ENCODE measurements at places on chromosomes 7 and 10. TPM values are rescaled to one million over a fixed set of nuclear protein-coding genes. Genes with fewer than 3 reads are reported as not detected.

LDB3 gene
- polyA plus RNA-seq: 0.96 TPM

DNA sequence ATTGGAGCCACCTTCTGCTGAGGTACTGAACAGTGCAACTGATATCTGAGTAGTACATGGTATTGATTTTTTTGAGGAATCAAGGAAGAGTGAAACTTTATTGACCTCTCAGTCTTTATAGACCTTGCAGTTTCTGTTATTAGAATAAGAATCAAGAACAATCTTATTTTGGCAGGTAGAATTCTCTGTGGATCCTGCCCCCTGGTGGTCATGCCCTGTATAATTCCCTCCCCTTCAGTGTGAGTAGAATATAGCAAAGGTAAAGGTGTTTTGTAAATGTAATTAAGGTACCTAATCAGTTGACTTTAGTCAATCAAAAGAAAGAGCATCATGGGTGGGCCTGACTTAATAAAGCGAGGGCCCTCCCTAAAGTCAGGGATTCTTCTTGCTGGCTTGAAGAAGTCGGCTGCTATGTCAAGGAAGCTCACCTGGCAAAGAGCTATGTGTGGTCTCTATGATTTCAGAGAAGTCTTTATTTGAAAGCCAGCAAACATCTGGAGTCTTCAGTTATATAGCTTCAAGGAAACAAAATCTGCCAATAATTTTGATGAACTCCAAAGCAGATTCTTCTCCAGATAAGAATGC, 142.8 kb downstream of the LSM5 start:
- DNase-seq: no peak

DNA sequence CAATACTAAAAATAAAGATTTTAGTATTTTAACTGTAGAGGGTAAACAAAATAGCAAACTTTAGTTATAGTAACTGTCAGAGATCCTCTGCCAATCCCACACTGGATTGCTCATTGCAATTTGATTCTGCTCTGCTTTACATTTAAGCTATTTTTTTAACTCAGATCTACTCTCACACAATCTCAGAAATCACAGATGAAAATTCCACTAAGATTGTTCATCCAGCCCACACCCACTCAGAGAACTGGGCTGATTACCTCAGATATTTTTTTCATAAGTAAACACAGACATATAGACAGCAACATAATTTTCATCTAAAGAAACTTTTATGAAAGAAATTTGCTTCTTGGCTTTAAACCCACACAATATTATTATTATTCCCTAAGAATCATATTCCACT, 7.0 kb downstream of the OSBPL3 start:
- no peak for DNase-seq

GRCh38 chr7:129244220-129244619, 19.4 kb downstream of the AHCYL2 start:
- no peak for DNase-seq

DNA sequence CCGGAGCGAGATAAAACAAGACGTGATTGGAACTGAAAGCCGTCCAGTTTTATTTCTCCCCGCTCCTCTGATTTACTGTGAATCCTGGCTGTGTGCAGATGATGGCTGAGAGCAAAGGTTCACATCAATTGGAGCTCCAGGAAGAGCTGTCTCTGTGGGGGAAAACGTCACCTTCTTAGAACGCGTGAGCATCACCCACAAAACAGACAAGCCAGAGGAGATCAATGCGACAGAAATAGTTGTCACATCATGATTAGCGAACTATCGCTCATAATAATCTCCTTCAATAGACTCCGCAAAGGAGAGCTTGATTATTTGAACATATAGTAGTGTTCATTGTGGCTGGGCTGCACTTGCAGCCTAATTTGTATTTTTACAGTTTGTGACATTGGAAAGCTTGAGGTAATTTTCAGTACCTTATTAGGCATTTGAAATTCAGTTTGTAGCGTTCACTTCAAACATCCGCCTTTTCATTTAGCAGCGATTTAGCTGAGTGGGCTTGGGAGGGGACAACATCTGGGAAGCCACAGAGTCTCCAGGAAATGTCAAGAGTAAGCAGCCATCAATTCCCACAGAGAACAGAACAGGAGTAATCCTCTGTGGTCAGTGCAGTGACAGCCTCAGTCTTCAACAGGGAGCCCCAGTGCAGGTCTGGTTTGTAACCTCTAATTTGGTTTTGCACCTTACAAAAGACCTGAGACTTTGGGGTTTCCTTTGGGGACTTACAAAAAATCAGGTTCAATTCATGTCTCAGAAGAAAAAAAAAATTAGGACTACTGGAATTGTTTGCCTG, 276.8 kb upstream of the PFKP start:
- DNase-seq: no peak

ADRA2A gene
- 4.8 TPM for polyA plus RNA-seq

SNX13 gene
- polyA plus RNA-seq: 45.6 TPM

- DNase-seq: no peak
Observed at GRCh38 chr7:91351374-91351773, 87.1 kb downstream of the FZD1 start.

GRCh38 chr7:19834566-19834965, 61.1 kb upstream of the TMEM196 start:
- no peak for DNase-seq

BAMBI gene
- polyA plus RNA-seq: 47.7 TPM

HOGA1 gene
- 63.1 TPM for polyA plus RNA-seq

- DNase-seq: no peak
Observed at GRCh38 chr10:132752378-132752777, 33.6 kb downstream of the NKX6-2 start.

DNA sequence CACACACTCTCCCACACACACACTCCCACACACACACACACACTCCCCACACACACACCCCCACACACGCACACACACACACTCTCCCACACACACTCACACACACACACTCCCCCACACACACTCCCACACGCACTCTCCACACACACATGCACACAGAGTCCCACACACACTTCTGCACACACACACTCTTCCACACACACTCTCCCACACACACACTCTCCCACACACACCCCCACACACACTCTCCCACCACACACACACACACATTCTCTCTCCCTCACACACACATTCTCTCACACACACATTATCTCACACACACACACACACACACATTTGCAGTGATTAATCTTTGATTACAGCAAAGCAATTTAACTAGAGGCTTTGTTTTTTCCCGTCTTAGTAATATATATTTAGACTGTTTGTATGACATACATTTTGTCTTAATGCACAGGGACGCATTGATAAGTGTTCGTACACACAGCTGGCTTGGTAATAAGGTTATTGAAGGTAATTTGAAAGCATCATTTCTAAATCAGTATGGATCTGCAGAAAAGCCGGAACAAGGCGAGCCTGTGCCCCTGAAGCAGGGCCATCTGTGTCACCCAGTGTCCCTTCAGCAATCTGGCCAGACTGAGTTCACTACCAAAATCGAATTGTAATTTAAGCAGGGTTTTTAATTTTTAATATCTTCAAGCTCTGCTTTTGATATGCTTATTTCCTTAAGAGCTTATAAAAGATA, 69.9 kb upstream of the SH2B2 start:
- DNase-seq: no peak

IQCE gene
- 20.2 TPM for polyA plus RNA-seq

GRCh38 chr7:159088016-159088865, 56.4 kb downstream of the VIPR2 start:
- no peak for DNase-seq

GRCh38 chr7:12529971-12530710, 40.4 kb upstream of the SCIN start:
- no peak for DNase-seq

DNA sequence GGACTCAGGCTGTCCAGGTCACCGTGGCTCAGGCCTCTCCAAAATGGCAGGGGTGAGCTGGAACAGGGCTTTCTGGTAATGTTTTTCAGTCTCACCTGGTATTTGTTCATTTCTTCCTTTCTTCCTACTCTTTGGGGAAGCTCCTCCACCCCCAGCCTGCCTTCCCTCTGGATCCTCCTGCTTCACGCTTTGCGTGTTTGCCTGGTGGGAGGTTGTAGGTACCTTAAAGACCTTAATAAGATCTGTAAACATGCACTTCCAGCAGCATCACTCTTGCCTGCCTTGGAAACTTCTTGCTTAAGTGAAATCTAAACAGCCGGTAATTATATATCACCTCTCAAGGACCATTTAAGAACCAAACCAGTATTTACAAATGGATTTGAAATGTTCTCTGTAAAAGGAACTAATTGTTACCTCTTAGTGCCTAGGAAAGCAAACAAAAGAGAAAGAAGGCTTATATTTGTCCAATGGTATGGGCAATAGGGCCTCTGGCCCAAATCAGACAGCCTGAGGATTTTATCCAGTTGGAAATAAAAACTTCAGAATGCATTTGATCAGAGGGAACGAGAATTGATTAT, 339.9 kb downstream of the CCSER2 start:
- no peak for DNase-seq

GRCh38 chr10:3948843-3949242, 163.8 kb upstream of the KLF6 start:
- DNase-seq: no peak

- DNase-seq: no peak
Observed at GRCh38 chr7:24659505-24659904, 86.3 kb downstream of the PALS2 start.

DDC gene
- 88.1 TPM for polyA plus RNA-seq

DNA sequence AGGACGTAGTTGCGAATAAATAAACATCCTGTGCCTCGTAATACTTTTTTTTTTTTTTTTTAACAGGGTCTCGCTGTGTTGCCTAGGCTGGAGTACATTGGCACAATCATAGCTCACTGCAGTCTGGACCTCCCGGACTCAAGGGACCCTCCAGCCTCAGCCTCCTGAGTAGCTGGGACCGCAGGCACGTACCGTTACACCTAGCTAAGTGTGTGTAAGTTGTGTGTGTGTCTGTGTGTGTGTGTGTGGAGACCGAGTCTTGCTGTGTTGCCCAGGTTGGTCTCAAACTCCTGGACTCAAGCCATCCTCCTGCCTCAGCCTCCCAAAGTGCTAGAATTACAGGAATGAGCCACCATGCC, 573 bp upstream of the PON2 start:
- no peak for DNase-seq

ARF5 gene
- 186 TPM for polyA plus RNA-seq

DNA sequence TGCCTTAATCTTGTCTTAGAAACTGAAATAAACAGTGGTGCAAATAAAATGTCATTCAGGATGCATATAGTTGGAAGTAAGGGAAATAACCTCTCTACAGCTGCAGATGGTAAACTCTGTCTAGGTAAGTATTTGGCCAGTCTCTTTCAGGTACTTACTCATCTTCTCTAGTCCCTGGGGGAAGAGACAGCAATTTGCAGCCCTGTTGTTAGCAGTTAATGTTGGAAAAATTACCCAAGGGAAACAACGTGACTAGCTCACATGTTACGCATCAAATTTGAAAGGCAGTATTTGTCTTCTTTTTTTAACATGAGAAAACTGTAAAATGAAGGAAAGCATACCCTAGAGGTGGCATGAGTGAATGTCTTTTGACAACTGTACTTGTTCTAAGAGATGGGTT, 3.2 kb upstream of the HUS1 start:
- no peak for DNase-seq

OR2A7 gene
- 27.2 TPM for polyA plus RNA-seq

- no peak for DNase-seq
Observed at GRCh38 chr10:72490951-72491350, 134.9 kb downstream of the MICU1 start.

DNA sequence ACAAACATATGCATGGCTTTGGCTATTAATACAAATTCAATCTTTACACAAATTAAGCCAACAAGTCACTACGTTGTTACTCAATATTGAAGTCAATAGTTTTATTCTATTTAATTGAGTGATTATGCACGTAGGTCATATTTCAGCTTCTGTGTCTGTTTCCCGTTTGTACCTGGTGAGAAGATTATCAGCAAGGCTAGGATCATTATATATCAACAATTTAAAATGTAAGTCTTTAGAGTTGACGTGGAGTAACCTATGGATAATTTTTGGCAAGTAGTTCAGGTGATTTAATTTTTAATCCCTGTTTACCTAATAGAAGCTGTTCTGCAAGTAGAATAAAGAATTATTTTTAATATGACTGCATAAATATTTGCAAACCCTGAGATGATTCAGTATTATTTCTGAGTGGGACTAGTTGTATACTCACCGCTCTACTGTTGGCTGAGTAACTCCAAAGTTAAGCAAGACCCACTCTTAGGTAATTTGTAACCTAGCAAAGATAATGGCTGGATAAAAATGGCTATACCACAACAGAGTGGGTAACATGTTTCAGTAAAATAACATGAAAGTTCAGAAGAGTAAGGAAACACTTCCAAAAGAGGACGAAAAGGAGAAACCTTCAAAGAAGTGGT, 161.0 kb downstream of the HGF start:
- no peak for DNase-seq

RNF133 gene
- not detected for polyA plus RNA-seq

- no peak for DNase-seq
Observed at GRCh38 chr10:2488446-2489005, 578.8 kb upstream of the PFKP start.

TSPAN12 gene
- polyA plus RNA-seq: 182 TPM

GRID1 gene
- 1.6 TPM for polyA plus RNA-seq

DNA sequence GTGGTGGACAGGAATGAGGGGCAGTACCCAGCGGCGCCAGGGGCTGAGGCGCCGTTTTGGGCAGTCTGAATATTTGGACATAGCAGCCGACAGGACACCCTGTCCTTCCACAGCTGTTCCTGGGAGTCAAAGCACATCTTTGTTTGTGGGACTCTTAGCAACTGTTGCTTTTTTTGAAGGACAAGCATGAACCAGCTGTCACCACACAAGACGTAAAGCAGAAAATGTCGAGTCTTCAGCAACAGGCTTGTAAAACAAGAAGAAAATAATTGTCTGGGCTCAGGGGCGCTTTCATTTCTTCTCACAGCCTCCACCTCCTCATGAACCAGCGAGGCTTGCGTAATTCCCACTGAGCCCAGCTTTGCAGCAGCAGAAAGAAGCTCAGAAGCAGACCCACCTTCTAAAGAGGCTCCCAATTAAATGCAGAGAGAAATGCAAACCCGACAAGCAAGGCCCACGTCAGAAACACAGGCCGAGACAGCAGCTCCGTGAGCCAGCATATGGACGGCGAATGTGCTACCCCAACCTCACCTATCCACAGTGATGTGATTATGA, 68.9 kb upstream of the DNAAF5 start:
- no peak for DNase-seq

DNA sequence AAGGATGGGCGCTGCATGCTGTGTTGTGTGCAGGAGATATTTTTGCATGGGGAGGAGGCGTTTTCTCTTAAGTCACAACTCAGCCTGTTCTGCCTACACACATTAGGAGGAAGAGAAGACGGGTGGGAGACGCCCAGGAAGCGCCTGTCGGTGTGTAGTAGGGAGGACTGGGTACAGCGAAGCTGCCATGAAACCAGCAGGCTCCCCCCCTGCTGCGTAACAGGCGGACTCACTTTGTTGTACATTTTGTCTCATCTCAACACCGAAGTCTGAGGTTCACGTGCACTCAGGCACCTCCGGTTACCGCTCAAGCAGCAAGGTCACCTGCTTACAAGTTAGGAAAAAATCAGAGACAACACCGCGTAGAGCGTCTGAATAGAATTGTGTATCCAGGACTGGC, 56.3 kb downstream of the CRTAC1 start:
- DNase-seq: no peak

HOXA7 gene
- 28.6 TPM for polyA plus RNA-seq

- DNase-seq: peak; percentile 15
Observed at GRCh38 chr10:82628373-82628772, 753.4 kb downstream of the NRG3 start.

All from left renal cortex interstitium (tissue), 4 donors.